ENCODE measurements at places on chromosomes 3 and 15. TPM values are rescaled to one million over a fixed set of nuclear protein-coding genes. Genes with fewer than 3 reads are reported as not detected.

The TMCC1 gene
- 19.8 TPM for total RNA-seq

The H1-8 gene
- total RNA-seq, result not detected

The SSUH2 gene
- total RNA-seq, result 0.13 TPM

The SLC9A9 gene
- 10.0 TPM for total RNA-seq

The KLHL24 gene
- total RNA-seq, result 35.9 TPM

The TRA2B gene
- total RNA-seq, result 204 TPM

The HRG gene
- total RNA-seq, result not detected

The PDCD10 gene
- 59.3 TPM for total RNA-seq

The PBRM1 gene
- 81.3 TPM for total RNA-seq

The NKTR gene
- 116 TPM for total RNA-seq

The RRP9 gene
- 18.8 TPM for total RNA-seq

The HES1 gene
- total RNA-seq, result 5.7 TPM

The SPESP1 gene
- 0.68 TPM for total RNA-seq

The CAMP gene
- not detected for total RNA-seq

The RCN2 gene
- 32.5 TPM for total RNA-seq

The KCTD6 gene
- 8.2 TPM for total RNA-seq

The SLC30A4 gene
- total RNA-seq, result 3.6 TPM

The CTSH gene
- 120 TPM for total RNA-seq

The KLF13 gene
- 222 TPM for total RNA-seq

The ISL2 gene
- 0.12 TPM for total RNA-seq

The SH2D7 gene
- total RNA-seq, result not detected

The GOLGA8J gene
- not detected for total RNA-seq

The PTH1R gene
- total RNA-seq, result not detected

The CHD2 gene
- total RNA-seq, result 159 TPM

The SLC25A36 gene
- total RNA-seq, result 49.6 TPM

The NOX5 gene
- total RNA-seq, result not detected

The KLHL40 gene
- total RNA-seq, result not detected

The PAQR5 gene
- total RNA-seq, result not detected

The DNAH12 gene
- 0.08 TPM for total RNA-seq

The ZNF501 gene
- total RNA-seq, result 2.5 TPM

The NR1D2 gene
- 7.3 TPM for total RNA-seq

The ALDH1A2 gene
- not detected for total RNA-seq

The ADGRG7 gene
- total RNA-seq, result not detected

The FEZF2 gene
- not detected for total RNA-seq

The IVD gene
- 43.6 TPM for total RNA-seq

The GP9 gene
- not detected for total RNA-seq

The SMC4 gene
- total RNA-seq, result 204 TPM

The MEIS2 gene
- not detected for total RNA-seq

The MESP2 gene
- not detected for total RNA-seq

Data from activated naive CD4-positive, alpha-beta T cell treated with anti-CD3 and anti-CD28 coated beads, Interleukin-2, amount 10 ng/mL, durations not matched to agents 5 hours and 36 hours (primary cell).